Activated naive CD8-positive, alpha-beta T cell treated with anti-CD3 and anti-CD28 coated beads, Interleukin-2, amount 10 ng/mL, durations not matched to agents 7 days and 5 days (primary cell): ENCODE measurements at places on chromosomes 13 and 19. TPM values are rescaled to one million over a fixed set of nuclear protein-coding genes. Genes with fewer than 3 reads are reported as not detected.

GRCh38 chr13:75437582-75438318, 44.2 kb downstream of the TBC1D4 start:
- no peaks in the 10 kb centered on the region for H3K4me1 ChIP-seq
- DNase-seq, result no peak
- no peak overlapping the region for H3K4me3 ChIP-seq
- H3K27ac ChIP-seq, result no peak overlapping the region
- peaks cover 6% of the 10 kb centered on the region for H3K27me3 ChIP-seq
- no peaks in the 10 kb centered on the region for H3K36me3 ChIP-seq

NPHS1 gene
- not detected for total RNA-seq

DNA sequence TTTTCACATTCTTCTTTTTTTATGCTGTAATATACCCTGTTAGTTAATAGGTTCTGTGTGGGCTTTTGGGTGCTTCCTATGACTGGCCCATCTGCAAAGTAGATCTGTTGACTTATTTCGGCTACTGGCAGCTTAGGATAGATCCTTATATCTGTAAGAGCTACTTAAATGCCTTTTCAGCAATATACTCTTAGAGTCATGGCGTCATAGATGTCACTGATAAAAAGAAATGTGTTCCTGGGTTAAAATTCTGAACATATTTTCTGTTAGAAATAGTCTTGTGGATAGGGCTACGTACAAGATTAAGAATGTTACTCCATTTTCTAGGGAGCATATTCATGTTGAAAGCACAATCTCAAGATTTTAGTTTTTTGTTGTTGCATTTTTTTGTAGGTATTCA, 4.7 kb downstream of the AKAP11 start:
- no peak overlapping the region for H3K4me3 ChIP-seq
- H3K4me1 ChIP-seq, result peaks cover 30% of the 10 kb centered on the region
- peaks cover 14% of the 10 kb centered on the region for H3K36me3 ChIP-seq
- H3K27ac ChIP-seq, result no peak overlapping the region
- H3K27me3 ChIP-seq, result no peaks in the 10 kb centered on the region

PRR20C gene
- total RNA-seq, result not detected
